Stimulated activated CD8-positive, alpha-beta memory T cell treated with anti-CD3 and anti-CD28 coated beads, Interleukin-2, amount 100 ng/mL, for 1 hour (primary cell): ENCODE measurements at places on chromosomes 2 and 18.

DNA sequence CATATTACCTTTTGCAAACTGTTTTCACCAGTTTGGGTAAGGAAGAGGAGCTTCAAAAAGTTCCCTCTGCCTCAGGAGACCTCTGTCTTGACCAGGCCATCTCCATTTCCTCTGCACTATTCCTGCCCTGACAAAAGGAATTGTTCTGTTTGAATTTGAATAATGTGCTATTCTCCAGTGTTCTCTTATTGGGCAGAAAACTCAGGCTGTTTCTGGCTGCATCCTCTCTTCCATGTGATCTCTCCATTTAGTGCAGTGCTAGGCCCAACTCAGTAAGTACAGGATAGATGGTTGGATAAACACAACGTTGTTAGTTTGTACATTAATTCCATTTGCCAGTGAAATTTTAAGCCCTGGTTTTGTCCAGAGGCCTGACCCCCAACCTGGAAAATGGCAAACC is 102.2 kb upstream of the CELF4 start:
- no peak for DNase-seq

- no peak for DNase-seq
Observed at GRCh38 chr18:12518326-12518725, 110.6 kb downstream of the PRELID3A start.

- no peak for DNase-seq
Observed at GRCh38 chr2:46014911-46015654, 282.1 kb upstream of the EPAS1 start.

DNA sequence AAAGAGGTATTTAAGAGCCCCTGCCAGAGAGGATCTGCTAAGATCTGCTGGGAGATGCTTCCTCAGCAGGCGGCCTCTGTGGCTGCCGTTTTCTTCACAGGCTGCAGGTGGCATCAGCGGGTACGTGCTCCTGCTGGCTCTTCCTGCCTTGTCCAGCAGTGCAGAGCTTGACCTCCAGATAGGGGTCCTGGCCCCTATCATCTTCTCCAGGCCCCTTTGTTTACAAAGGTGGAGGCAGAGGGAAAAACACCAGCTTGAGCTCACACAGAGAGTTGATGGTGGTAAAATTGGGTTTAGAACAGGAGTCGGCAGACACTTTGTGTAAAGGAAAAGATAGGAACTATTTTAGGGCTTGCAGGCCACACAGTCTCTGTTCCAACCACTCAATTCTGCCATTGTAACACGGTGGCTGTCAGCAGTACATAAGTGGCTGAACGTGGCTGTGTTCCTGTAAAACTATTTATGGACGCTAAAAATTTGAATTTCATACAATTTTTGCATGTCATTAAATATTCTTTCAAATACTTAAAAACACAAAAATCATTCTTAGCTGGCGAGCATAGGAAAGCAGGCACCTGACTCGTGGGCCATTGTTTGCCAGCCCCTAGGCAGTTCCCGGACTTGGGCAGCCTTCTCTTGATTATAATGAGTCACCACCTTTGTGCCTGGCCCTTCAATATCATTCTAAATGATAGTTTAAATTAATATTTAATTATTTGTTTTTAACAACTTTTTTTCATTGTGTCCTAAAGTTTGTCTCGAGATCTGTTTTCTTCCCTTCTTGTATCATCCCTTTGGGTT is 98.2 kb upstream of the B3GNT7 start:
- no peak for DNase-seq

DNA sequence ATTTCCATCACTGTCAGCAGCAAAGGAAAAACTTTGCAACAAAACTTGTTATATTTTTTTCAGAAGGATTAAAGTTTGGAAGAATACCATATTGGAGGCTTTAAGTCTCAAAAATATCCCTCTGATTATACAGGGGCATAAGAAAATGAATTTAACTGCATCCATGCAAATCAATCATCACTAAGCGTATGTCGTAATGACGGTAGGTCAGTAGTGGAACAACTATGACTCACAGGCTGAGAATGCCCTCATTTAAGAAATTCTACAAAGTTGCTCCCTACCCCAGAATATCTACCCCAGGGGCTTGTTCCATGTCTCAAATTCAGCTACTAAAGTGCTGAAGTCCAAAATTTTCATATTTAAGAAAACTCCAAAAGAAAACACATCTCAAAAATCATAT is 12.5 kb upstream of the NAB1 start:
- no peak for DNase-seq
